LHCN-M2 (cell line): ENCODE measurements at places on chromosomes 16 and 17. TPM values are rescaled to one million over a fixed set of nuclear protein-coding genes. Genes with fewer than 3 reads are reported as not detected.
A peak's percentile ranks its signal among the peaks of the same experiment; 100 is the strongest.

DNA sequence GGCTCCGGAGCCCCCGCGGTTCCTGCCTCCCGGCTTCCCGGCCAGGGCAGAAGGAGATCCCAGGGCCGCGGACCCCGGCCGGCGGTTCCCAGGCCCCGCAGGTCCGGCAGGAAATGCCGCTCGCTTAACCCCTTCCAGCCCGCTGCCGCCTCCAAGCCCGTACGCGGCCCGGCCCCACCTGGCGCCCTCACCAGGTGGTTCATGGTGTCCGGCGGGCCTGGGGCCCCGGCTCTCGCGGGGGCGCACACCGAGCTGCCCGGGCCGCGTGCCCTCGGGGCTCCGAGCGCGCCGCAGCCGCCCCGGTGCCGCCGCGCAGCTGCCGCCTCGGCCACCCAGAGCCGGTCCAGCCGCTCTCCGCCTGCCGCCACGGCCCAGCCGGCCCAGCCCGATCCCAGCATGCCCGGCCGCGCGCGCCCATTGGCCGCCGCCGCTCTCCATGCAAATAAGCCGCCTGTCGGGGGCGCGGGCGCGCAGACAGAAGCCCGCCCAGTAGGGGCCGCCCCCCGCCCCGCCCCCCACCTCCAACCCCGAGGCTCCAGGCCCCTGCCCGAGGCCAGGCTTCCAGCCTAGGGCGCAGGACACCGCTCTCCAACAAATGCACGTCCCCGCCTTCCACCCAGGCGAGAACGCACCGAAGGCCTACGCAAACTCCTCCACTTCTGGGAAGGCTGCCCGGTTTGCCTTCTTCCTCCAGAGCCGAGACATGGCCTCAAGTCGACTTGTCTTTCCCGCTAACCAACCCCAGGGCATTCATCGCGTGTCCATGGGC, at the start of gene BCAR1:
TSS of gene BCAR1 (minus strand) at position 345 of the 769 bp plus-strand sequence. CDS start at position 203, 142 bp downstream.
- peak; percentile 79 for DNase-seq

DNA sequence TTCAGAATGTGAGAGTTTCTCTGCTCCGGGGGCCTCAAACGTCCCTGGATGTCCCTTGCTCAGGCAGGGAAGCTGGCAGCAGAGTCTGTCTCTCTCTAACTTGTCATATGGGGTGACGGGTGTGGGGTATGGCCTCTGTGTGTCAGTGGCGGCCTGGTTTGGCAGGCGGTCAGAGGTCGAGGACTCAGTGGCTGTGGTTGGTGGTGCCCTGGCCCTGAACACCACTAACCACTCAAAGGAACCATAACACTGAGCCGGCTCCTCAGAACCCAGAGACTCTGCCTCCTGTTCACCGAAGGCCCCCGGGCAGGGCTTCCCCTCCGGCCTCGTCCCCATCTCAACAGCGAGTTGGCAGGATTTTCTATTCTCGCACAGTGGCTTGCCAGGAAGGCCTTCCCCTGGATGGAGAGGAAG, 677 bp downstream of the P2RX1 start:
- no peak for DNase-seq

- DNase-seq = no peak
These were observed 521.8 kb downstream of the KCNJ2 start for GRCh38 chr17:70691150-70691549.

DNA sequence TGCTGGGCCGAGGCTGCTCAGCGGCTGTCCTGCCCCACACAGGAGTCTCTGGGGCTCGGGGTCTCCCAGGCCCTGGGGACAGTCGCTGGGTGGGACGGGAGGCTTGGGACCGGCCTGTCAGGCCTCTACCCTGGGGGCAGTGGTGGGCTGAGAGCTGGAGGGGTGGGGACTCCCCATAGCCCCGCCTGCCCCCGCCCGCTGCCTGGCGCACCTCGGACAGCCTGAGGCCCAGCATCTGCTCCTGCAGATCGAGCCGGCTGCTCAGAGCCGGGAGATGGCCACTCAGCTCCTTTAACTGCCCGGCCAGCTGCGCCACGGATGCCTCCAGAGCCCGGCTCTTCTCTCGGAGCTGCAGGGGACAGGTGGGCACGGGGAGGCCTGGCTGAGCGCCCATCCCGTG, 6.7 kb downstream of the PERCC1 start:
- no peak for DNase-seq

DNA sequence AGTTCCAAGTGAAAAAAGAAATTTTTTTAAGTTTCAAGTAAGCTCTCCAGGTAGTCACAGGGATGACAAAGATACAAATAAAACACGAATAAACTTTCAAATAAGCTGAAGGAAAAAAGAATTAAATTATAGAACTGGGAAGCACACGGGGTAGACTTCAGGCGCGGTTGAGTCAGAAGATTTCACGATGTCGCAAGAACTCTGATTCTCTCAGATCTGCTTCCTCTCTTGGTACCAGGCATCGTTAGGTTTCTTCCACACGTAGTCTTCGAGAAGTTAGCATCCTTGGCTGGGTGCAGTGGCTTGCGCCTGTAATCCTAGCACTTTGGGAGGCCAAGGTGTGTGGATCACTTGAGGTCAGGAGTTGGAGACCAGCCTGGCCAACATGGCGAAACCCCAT, 784.1 kb upstream of the RBFOX1 start:
- DNase-seq = no peak

- no peak for DNase-seq
These were observed 744 bp upstream of the NF1 start for GRCh38 chr17:31093866-31094599.

GRCh38 chr17:21705021-21705601, 12.8 kb downstream of the KCNJ18 start:
- no peak for DNase-seq

DNA sequence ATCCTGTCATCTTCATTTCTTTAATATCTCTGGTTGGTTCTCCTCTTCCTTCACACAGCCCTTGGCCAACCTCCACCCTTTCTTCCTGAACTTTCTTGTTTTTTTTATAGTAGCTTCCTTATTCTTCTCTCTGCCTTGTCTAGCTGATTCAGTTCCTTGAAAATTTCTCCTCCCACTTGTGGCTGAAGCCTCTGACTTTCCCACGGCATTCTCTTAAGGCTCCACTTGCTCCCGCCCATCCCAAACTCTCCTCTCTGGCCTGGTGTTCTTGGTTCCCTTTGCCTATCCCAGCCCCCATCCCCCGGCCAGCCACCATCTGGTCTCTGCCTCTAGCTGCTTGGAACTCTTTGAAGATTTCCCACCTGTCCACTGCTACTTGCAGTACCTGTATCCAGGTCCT, 29.1 kb downstream of the NLRP1 start:
- peak; percentile 43 for DNase-seq

GRCh38 chr17:63491977-63492618, 15.2 kb downstream of the ACE start:
- peak; percentile 26 for DNase-seq

DNA sequence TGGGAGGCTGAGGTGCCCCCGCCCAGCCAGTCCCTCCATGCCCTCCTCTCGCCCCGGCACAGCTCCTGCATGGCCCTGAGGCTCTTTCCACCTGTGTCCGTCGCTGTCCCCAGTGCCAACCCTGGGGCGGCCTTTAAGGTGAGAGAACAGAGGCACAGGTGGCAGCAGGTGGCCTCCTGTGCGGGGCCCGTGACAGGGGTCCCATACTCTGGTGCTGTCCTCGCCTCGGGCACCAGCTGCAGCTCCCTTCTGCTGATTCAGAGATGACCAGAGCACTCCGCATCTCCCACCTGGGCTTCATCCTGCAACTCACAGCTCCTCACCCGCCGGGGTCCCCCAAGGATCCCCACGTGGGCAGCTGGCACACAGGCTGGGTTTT, 8.0 kb downstream of the PRSS27 start:
- no peak for DNase-seq

GRCh38 chr17:62899361-62899760, 66.7 kb upstream of the TANC2 start:
- DNase-seq = no peak

DNA sequence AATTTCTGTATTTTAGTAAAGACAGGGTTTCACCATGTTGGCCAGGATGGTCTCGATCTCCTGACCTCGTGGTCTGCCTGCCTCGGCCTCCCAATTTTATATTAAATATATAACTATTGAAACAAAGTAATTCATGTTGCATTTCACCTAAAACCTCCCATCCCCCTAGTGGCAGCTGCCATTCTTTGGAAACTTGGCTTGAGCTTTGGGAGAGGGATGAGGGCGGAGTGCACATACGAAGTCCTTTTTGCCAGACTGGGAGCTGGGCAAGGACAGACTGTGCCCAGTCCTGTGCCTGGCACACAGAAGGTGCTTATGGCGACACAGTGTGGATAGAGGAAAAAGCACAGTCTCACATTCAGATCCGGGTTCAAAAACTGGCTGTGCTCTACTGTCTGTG, 83.8 kb downstream of the NETO2 start:
- no peak for DNase-seq

- no peak for DNase-seq
These were observed 23.7 kb downstream of the NUDT7 start for GRCh38 chr16:77745972-77746371.

- no peak for DNase-seq
These were observed 13.6 kb upstream of the FAM20A start for GRCh38 chr17:68614718-68615117.

- DNase-seq = no peak
These were observed 31.2 kb downstream of the NXN start for GRCh38 chr17:948284-948852.

The CCL3 gene
- total RNA-seq = not detected in 2 replicates

The SLC9A5 gene
- 0.98 and 1.3 TPM in 2 replicates for total RNA-seq

The PLK1 gene
- total RNA-seq = 101 and 102 TPM in 2 replicates

The AHSP gene
- total RNA-seq = not detected in 2 replicates

The ZNF750 gene
- total RNA-seq = not detected in 2 replicates

The TBC1D3I gene
- 0.23 TPM in 1 of 2 replicates, not detected in the other for total RNA-seq

The TERF2IP gene
- 53.2 and 60.0 TPM in 2 replicates for total RNA-seq

The SEPTIN12 gene
- not detected in 2 replicates for total RNA-seq

The ATP2A3 gene
- 0.77 and 3.8 TPM in 2 replicates for total RNA-seq

The PPL gene
- 0.13 and 0.86 TPM in 2 replicates for total RNA-seq

The ETV4 gene
- total RNA-seq = 34.5 and 49.8 TPM in 2 replicates

The CDH13 gene
- total RNA-seq = 140 and 162 TPM in 2 replicates

The SLFN12 gene
- total RNA-seq = 33.7 and 34.8 TPM in 2 replicates

The GAST gene
- not detected in 2 replicates for total RNA-seq

The KLHL10 gene
- not detected in 2 replicates for total RNA-seq
